ENCODE measurements at places on chromosomes 5 and 9.

DNA sequence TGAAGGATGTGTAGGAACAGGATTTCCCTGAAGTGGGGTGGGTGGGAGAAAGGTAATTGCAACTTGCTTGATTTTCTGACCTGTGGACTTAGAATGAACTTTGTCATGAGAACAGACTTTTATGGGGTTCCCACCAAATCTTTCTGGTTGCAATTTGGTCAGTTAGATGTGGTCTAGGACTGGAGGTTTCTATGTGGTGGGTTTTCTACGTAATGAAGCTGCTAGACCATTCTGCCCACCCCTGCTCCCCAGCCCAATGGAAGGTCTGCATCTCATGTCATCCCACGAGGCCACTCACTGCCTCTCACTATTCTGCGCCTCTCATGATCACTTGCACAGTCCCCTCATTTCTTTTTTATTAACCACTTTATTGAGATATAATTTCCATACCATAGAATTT, 37.9 kb upstream of the GZMA start:
- DNase-seq: no peak

DNA sequence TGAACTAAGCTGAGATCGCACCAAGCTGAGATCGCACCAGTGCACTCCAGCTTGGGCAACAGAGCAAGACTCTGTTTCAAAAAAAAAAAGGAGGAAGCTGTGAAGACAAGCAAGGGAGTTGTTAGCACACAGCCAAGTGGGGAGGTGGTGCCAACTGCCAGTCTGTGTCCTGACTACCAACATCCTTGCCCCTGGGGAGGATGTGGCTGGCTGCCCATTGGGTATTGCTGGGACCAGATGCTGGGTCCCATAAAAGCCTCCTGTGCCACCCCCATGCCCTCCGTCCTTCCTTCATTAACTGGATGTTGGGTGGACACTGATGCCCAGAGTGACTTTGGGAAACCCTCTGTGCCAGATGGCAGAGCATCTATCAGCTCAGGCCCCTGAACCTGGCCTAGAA, 157.1 kb upstream of the COL5A1 start:
- no peak for DNase-seq

GRCh38 chr5:175015028-175015685, 290.8 kb downstream of the MSX2 start:
- no peak for DNase-seq

DNA sequence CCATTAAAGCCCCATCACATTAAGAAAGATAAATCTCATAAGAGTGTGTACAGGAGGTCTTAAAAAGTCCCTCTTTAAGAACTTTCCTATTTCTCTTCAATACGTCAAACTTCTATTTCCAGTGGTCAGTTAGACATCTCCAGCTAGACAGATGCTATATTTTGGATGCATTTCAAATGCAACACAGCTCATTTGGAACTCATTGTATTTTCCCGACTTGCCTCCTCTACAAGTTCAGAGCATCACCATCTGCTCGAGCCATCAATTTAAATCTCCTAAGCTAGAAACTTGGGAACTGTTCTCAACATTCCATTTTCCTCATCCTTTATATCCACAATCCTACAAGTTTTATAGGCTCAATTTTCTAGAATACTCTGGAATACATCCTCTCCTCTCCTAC, 3.2 kb upstream of the UHRF2 start:
- no peak for DNase-seq

GRCh38 chr5:41277476-41278245, 64.3 kb upstream of the C6 start:
- DNase-seq: no peak

DNA sequence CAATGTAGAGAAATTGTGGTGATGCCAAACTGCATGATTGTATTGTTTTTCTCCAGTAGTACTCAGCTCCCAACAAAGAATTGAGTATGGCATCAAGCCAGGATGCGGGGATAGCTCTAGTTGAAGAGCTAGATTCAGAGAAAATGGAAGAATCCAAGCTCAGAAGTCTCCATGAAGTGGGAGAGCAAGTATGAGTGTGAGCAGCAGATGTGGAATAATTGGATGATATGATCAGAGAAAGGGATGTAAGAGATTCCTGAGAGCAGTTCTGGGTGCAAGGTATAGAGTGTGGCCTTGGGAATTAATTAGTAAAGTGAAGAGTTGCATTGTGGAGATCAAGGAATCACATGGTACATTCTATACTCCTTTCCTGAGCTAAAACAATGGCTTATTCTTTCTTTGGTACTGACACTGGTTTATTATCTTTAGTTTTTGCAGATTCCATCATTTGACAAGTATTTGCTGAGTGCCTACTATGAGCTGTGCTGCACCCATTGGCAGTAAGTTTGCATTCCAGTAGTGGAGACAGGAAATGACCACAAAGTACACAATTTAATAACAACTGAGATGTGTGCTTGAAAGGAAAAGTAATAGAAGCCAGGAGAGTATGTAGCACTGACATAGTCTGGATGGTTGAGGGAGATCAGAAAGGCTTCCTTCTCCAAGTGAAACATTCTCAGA, 177.1 kb downstream of the CPLANE1 start:
- peak; percentile 50 for DNase-seq

GRCh38 chr9:75890472-75891276, at the start of gene PCSK5:
PCSK5 (plus strand) TSS chr9:75890673; CDS start chr9:75891182, 509 bp downstream.
- DNase-seq: peak; percentile 97

GRCh38 chr5:109759306-109759705, 69.6 kb downstream of the MAN2A1 start:
- peak; percentile 63 for DNase-seq

DNA sequence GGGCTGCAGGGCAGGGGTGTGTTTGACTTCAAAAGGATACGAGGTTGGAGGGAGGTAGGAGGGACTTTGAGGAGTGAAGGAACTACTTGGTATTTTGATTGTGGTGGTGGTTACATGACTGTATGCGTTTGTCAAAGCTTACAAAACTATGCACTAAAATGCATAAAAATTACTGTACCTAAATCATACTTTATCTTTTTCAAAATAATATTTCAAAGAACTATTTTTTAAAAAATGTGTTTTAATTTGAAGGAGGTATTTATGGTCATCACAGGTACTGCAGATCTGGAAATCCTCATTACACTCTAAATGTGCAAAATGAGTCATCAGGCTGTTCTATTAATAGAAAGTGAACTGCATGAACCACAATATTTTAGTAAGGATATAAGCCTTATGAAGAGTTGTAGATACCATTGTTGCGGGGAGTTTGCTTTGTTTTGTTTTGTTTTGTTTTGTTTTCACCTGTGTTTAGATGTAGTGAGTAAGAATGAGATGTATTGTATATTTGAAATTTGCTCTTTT, 116.9 kb downstream of the ARRDC3 start:
- peak; percentile 65 for DNase-seq

- no peak for DNase-seq
Observed at GRCh38 chr5:113057557-113057984, 81.0 kb downstream of the DCP2 start.

- no peak for DNase-seq
Observed at GRCh38 chr9:21404146-21404545, 4.8 kb upstream of the IFNA8 start.
